Bronchus fibroblast of lung (primary cell): ENCODE measurements at places on chromosomes 1 and 21. TPM values are rescaled to one million over a fixed set of nuclear protein-coding genes. Genes with fewer than 3 reads are reported as not detected.

FCER1G gene
- not detected in 2 replicates for total RNA-seq

JAK1 gene
- 66.9 and 78.0 TPM in 2 replicates for total RNA-seq

HRNR gene
- not detected in 2 replicates for total RNA-seq

LSS gene
- 244 and 258 TPM in 2 replicates for total RNA-seq

KIF14 gene
- total RNA-seq = 10.0 and 11.6 TPM in 2 replicates

HSF2BP gene
- total RNA-seq = 0.34 and 0.45 TPM in 2 replicates

HSD3B1 gene
- total RNA-seq = not detected in 2 replicates

ATP1A4 gene
- not detected in 2 replicates for total RNA-seq

NBPF4 gene
- not detected in 2 replicates for total RNA-seq

SLC1A7 gene
- not detected in 2 replicates for total RNA-seq

PEX14 gene
- total RNA-seq = 18.5 and 19.3 TPM in 2 replicates

FCRL1 gene
- total RNA-seq = not detected in 2 replicates

ITLN2 gene
- total RNA-seq = not detected in 2 replicates

LIPI gene
- not detected in 2 replicates for total RNA-seq

FMO4 gene
- total RNA-seq = 1.2 and 1.8 TPM in 2 replicates
